ENCODE measurements at places on chromosomes 5 and 9.

GRCh38 chr5:168591302-168592013, 12.3 kb upstream of the PANK3 start:
- DNase-seq: no peak

- no peak for DNase-seq
These were observed 7.9 kb downstream of the NKD2 start for GRCh38 chr5:1016476-1016875.

- DNase-seq: no peak
These were observed 50.7 kb downstream of the C7 start for GRCh38 chr5:40960037-40960436.

- no peak for DNase-seq
These were observed 133.8 kb upstream of the MEF2C start for GRCh38 chr5:89016741-89017303.

DNA sequence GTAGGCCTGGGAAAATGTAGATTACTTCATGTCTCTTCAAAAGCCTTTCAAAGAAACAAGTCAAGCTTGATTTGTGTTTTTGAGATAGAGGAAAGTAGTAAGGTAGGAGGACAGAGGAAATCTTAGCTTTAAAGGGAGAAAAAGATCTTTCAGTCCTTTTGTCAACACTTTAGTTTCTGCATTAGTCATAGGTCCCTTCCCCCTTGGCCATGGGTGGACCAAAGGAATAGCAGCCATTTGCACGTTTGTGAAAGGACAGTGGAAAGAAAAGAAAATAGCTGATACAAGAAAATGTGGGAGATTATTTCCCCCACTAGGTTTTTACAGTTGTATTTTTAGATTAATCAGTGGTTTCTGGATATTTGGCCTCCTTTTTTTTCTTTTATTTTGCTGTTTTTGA, 121.9 kb upstream of the GRHPR start:
- DNase-seq: no peak

All from nephron progenitor cell (in vitro differentiated cells).